ENCODE measurements at places on chromosomes 16 and 17.

DNA sequence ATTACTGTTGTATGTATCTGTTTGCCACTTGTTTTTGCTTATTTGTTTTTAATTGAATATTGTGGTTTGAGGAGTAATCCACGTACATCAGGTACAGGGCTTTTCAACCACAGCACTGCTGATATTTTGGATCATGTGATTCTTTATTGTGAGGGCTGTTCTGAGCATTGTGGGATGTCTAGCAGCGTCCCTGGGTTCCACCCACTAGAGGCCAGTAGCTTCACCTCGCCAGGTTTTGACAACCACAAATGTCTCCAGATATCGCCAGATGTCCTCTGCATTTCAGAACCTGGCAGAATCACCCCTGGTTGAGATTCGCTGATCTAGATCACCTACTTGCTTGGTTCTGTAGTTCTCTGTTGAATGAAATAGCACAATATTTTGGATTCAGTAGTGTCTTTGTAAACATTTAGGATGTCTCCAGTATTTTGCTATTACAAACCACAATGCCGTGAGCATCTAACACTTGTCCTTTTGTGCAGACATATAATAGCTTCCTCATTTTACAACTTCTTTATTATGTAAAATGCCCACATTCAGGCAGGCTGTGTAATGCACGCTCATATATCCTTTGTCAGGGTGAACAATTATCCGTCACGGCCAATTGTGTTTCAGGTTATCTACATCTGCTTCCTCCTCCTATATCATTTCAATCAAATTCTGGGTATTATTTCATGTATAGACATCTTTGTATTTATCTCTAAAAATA is 380.3 kb downstream of the SNX29 start:
- no peak for DNase-seq

DNA sequence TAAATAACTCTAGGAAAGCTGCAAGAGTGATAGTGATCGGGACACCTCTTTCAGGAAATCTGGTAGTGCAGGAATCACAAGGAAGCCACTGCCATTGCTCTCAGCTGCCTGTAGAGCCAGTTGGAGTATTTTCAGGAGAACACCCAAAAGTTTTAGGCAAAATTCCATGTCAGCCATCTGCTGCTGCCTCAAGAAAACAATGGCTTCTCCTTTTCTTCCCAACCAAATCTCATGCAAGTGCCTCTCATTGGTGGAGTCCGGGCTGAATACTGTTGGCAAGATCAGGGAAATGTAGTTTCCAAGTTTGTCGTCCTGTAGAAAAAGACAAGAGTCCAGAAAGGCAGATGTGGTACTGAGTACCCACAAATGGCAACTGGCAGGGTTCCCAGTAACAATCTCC is 54.9 kb upstream of the TANC2 start:
- DNase-seq: no peak

GRCh38 chr17:49294122-49294521 is 63.5 kb upstream of the PHOSPHO1 start:
- no peak for DNase-seq

- peak; percentile 23 for DNase-seq
These were observed 43.2 kb downstream of the TSC2 start for GRCh38 chr16:2090777-2091546.

GRCh38 chr16:67000384-67001351 is 12.3 kb downstream of the CES4A start:
- DNase-seq: peak; percentile 59

- no peak for DNase-seq
These were observed 132.3 kb upstream of the IRX3 start for GRCh38 chr16:54418903-54419302.

DNA sequence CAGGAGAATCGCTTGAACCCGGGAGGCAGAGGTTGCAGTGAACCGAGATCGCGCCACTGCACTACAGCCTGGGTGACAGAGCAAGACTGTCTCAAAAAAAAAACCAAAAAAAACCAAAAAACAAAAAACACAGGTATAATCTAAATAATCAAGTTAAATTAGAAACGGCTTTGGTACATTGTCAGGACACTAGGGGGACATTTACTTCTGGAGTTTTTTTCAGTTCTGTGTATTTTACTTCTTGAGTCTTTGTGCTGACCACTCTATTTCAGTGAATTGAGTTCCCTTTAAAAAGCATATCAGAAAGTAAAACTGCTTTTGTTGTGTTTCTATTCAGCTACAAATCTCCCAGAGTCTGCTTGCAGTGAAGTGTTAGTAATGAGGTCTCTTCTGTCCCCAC is 36.3 kb downstream of the DHRS7B start:
- no peak for DNase-seq

GRCh38 chr17:70314096-70314495 is 144.8 kb downstream of the KCNJ2 start:
- DNase-seq: no peak

DNA sequence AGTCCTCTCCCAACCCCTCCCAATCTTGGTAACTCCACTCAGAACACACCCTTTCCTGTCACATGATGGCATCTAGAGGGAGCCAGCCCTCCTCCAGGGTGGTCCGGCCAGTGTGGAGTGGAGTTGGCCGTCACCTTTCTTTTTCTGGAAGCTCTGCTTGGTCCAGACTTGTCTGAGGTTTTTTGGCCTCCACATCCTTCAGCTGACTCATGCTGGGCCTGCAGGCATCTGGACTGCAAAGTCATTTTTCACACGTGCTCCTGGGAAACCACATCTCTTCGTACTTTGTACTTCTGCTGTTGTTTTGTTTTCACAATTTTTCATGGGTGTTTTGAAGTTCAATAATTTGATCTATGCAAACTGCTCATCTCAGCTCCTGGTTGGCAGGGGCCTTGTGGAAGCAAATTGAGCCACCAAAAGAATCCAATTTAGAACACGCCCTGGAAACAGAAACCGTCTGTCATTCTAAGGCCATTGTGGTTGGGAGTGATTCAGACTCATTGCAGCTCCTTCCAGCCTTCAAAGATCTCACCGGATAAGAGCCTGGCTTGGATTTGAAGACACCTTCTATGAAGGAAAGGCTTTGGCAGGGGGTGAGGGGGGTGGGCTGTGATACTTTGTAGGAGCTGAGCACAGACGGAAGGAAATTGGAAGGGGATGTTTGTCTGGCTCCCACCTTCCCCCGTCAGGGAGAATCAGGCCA is 42.4 kb upstream of the NF1 start:
- no peak for DNase-seq

DNA sequence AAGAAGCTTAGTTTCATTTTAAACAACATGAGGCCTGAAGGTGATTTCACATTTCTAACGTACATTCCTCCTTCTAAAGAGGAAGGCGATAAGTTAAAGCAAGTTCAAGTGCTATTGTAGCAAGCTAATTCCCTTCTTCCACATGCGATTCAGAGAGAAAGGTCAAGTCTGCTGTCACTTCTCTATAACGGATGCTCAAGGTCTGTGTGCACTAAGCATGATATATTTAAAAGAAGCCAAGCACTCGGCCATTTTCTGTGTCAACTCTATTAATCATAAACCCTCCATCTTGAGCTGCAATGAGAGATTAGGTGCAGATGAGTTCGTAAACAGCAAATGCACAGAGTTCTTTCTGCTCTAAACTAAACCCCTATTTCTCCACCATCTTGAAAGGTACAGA is 568.8 kb upstream of the ZFHX3 start:
- DNase-seq: no peak

DNA sequence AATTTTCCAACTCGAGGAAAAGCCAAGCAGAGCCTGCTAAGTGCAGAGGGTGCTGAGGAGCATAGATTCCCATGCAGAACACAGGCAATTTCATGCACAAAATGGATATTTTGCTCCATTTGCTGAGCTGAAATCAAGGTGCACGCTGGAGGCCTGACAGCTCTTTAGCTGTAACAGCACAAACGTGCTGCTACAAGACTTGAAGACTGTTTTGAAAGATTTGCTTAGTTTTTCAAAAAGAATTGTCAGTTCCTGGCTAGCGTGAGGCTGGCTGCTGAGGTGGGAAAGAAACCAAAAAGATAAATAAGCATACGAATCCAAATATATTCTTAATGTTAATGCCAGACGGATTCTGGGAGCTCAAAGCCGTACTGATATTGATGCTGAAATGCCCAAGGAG is 309.0 kb upstream of the MAF start:
- DNase-seq: no peak

DNA sequence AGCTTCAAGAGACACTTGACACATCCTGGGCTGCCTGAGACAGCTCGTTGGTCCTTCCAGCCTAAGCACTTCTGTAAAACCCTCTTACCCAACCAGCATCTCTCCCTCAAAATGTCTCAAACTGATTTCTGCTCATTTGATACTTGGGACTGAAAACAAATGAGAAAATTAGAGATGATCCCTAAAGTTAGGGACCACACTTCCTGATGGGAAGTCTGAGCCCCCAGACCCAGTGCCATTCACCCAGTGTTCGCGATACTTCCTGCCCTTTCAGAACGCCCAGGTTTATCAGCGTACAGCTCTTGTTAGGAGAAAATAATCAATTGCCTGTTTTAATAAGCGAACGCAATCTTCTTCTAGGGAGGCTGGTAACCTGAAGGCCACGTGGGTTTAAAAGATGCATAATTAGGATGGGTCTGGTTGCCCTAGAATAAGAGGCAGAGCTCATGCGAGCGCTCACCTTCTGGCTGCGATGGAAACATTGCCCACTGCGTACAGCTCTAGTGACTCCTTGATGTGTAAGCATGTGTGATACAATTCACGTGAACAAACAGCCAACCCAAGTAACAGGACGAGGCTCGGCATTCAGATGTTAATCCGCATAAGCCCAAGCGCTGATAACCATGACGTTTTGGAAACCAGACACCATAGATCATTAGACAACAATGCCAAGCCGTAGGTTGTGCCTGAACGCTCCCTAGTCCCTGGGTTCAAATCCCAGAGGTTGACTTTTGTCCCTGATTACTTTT is 213.1 kb downstream of the FOXL1 start:
- no peak for DNase-seq

DNA sequence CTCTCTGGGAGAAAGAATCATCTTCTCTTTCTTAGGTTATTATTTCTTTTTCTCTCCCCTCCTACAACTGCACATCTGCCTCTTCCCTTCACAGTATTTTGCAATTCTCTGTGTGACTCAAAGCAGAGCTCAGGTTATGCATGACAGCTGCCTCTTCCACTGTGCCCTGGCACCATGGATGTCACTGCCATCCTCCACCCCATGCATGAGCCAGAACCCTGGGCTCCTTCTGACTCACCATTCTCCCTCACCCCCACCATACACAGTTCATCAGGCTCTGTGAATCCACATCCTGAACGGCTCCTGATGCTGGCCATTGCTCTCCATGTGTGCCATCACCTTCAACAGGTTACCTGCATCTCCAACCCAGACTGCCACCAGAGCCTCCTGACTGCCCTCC is 23.9 kb downstream of the CA10 start:
- DNase-seq: no peak

- DNase-seq: no peak
These were observed 8.2 kb downstream of the SPNS2 start for GRCh38 chr17:4506892-4507291.

GRCh38 chr16:88534638-88535190 is 35.5 kb upstream of the ZC3H18 start:
- peak; percentile 41 for DNase-seq

GRCh38 chr17:79939094-79939435 is 96.6 kb downstream of the TBC1D16 start:
- no peak for DNase-seq

- no peak for DNase-seq
These were observed 22.6 kb downstream of the CDRT4 start for GRCh38 chr17:15444805-15445204.

- no peak for DNase-seq
These were observed at the start of gene IGF2BP1 for GRCh38 chr17:48997103-48997826. TSS of gene IGF2BP1 (plus strand) at chr17:48997385. CDS start at chr17:48997746, 361 bp downstream.

DNA sequence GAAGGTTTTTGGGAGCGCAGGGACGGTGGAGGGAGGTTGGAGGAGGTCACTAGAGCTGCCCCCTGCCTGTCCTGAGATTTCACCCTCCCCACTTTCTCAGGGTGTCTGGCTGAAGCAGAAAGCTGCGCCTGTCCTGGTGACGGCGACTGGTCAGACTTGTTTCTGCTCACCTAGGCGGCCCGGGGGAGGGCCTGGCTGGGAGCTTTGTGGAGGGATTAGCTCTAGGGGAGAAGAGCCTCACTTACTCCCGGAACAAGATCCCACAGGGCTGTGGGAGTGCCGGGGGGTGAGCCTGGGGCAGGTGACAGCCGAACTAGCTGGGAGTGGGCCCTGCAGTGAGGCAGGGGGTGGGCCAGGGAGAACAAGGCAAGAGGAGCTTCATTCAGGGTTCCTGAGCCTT is 11.5 kb downstream of the NHERF1 start:
- DNase-seq: no peak
